ENCODE measurements at places on chromosomes 7 and 10. TPM values are rescaled to one million over a fixed set of nuclear protein-coding genes. Genes with fewer than 3 reads are reported as not detected.

SDK1 gene
- total RNA-seq: 0.05 TPM

DNA sequence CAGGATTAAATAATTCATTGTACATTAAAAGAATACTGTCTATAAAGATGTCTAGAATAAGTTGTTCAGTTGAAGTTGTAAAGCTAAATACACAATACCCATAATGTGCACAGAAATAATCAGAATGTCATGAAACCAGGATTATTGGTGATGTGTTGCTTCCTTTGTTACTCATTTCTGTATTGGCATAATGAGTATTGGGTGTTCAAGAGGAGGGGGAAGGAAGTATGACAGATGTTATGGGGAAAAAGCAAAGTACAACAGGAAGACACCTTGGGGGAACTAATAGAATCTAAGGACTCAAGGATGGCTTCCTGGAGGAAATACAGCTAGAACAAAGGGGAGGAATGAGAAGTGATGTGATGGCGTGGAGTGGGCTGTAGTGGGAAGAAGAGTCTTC lies 15.0 kb downstream of the ANKRD1 start:
- no peak for DNase-seq

STAM gene
- total RNA-seq: 40.2 TPM

AKR1C1 gene
- 0.63 TPM for total RNA-seq

- no peak for DNase-seq
These were observed 35.1 kb upstream of the CDH23 start for GRCh38 chr10:71361581-71361980.

GRCh38 chr7:42693722-42694121 lies 218.1 kb downstream of the C7orf25 start:
- DNase-seq: no peak

DNA sequence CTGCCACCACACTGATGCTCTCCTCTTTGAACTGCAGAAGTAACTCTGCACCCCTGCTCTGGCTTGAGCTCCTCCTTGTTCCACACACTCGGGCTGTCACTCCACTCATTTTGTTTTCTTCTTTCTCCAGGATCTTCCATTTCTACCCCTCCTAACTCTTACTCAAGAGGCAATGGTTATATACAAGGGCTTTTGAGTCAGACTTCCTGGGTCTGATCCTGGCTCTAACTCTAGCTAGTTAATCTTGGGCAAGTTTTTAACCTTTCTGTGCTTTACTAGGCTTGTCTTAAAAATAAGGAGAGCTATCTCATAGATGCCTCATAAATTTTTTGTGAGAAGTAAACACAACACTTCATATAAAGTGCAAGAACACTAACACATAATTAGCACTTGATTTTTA lies 45.3 kb upstream of the GNAI1 start:
- DNase-seq: no peak
